8988T (cell line): ENCODE measurements at places on chromosomes 1 and 21.

DNA sequence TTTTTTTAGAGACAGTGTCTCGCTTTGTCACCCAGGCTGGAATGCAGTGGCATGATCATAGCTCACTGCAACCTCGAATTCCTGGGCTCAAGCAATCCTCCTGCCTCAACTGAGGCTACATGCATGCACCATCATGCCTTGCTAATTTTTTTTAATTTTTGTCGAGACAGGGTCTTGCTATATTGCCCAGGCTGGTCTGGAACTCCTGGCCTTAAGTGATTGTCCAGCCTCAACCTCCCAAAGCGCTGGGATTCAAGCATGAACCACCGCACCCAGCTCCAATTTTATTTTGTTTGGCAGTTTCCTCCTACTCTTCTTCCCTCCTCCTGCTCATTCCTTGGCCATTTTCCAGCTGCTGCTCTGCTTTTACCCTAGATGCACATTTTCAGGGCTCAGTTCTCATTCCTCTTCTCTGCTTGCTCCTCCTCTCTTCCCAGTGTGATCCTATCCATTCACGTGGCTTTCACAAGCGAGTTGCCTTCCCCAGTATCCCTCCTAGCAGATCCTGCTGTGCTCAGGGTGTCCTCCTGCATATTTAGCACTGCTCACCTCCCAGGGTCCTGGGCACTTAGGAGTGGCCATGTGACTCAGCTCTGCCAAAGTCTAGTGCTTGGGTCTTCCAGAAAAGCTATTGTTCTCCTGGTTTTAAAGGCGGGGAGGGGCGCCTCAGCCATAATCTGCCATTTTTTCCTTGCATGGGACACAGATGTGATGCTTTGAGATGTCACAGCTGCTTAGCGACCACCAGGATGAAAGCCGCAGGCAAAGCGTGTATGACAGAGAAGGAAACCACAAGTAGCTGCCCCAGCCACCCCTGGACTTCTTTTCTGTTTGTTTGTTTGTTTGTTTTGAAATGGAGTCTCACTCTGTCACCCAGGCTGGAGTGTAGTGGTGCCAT, 33.7 kb downstream of the PSEN2 start:
- DNase-seq: no peak

- DNase-seq: peak; percentile 26
Observed at GRCh38 chr1:111990026-111990877, 784 bp upstream of the KCND3 start.

DNA sequence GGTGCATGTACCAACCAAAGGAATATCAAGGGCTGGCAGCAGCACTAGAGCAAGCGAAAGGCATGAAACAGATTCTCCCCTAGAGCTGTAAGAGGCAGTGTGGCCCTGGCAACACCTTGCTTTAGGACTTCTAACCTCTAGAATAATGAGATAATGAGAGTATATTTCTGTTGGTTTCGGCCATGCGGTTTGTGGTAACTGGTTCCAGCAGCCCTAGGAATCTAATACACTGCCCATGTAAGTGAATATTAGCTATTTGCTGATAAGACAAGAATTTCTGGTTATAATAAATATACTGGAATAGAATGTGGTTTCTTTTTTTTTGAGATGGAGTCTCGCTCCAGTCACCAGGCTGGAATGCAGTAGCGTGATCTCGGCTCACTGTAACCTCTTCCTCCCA, 199.4 kb downstream of the GABPA start:
- no peak for DNase-seq

DNA sequence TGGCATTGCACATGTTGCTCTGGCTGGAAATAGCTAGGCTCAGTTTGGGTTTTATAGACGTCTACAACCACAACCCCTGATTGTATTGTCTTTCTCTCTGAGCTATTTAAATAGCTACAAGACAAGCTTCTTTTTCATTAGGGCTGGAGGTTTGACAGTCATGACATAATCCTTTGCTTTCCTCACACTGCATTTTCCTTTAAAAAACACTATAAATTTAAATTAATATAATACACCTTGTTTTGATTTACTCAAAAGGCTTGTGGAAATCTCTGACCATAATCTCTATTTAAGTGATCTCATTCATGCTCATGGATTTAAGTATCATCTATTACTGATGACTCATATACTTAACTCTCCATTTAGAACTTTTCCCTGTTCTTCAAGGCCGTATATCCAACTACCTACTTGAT, 50.4 kb upstream of the PTGFR start:
- DNase-seq: no peak

DNA sequence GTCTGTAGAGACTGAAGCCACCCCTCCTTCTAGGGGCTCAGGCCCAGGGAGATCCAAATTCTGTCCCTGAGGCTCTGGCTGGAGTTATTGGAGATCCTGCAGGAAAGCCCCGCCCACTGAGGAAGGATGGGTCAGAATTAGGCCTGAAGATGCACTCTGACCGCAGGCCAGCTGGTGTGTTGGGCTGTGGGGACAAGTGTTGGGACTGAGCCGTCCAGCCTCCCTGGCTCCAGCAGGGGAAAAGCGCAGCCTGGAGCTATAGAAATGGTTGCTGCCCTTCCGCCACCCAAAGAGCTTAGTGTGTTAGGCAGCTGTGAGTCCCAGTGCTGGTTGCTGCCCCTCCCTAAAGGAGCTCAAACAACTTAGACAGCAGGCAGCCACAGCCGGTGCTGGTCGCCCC, 33.0 kb upstream of the PRRX1 start:
- DNase-seq: no peak

DNA sequence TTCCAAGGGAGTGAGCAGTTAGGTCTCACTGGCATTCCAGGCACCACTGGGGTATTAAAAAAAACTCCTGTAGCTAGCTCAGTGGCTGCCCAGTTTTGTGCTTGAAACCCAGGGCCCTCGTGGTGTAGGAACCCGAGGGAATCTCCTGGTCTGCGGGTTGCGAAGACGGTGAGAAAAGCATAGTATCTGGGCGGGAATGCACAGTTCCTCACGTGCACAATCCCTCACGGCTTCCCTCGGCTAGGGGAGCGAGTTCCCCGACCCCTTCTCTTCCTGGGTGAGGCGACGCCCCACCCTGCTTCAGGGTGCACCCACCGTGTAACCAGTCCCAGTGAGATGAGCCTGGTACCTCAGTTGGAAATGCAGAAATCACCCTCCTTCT, 50.5 kb upstream of the PGBD5 start:
- DNase-seq: no peak

DNA sequence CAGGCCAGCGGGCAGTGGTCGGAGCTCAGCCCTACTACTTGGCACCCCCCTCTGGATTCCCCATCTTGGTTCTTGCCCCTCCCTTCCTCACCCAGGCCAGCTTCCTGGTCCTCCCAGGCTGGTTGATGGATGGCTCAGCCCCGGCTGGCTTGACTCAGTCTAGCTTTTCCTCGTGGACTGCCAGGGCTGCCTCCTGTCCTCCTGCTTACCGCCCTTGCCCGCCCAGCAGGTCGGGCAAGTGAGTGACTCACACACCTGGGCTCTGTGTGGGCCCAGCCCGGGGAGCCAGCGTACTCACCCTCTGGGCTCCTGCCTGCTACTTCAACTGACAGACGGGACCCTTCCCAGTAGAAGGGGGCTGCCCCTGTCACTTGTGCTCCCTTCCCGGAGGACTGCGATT, 19.5 kb upstream of the ARHGEF10L start:
- DNase-seq: no peak

DNA sequence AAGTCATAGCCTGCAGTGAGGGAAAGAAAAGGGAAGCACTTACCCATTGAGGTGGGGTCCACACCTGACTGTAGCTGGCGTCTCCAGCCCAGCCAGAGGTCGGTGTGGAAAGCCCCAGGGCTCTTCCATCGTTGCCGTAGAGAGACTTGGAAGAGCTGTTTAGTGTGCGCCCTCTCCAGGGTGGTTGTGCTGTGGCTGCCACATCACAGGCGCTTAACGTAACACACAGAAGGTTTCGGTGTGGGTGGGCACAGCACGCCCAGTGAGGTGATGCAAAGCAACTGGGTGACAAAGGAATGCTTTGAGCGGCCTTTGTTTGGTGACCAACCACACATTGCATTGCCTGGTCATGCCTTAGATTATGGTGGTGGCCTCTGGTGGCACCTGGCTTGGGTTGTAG, 36.8 kb upstream of the KIF1B start:
- no peak for DNase-seq

DNA sequence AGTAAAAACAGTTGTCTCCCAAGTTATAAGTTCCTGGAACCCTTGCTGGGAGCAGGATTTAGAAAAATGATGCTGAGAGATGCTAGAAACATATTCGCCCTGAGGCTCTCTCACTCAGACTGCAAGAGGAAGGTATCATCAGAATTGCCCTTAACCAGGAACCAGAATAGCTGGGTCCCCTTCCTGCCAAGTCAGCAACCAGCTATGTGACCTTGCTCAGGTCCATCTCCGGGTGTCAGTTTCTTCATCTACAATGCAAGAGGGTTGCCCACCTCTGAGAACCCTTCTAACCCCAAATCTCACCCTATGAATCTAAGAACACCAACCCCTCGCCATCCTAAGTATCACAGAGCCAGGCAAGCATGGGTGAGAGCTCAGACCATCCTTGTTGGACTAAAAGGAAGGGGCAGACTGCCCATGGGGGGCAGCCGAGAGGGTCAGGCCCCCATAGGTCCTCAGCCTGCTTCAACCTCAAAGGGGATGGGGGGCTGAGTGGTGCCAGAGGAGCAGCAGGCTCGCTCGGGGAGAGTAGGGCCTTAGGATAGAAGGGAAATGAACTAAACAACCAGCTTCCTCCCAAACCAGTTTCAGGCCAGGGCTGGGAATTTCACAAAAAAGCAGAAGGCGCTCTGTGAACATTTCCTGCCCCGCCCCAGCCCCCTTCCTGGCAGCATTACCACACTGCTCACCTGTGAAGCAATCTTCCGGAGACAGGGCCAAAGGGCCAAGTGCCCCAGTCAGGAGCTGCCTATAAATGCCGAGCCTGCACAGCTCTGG, 390 bp upstream of the S100A9 start:
- DNase-seq: no peak

GRCh38 chr1:68442822-68443556, 6.8 kb downstream of the RPE65 start:
- no peak for DNase-seq

DNA sequence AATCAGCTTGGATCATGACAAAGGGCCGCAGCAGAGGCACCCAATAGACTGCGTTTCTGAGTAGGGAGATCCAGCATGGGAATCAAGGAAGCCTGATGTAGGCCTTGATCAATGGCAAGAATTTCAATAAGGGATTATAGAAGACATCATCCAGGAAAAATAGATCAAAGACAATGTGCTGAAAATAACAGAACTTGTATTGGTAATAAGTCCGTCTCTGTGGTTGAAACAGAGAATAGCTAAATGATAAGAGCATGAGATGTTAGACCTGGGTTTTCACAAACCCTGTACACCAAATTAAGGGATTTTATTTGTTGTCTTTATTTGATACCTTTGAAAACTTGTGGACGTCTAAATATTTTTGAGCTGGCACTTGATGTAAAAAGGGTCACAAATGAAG, 228.0 kb upstream of the SGIP1 start:
- DNase-seq: no peak

GRCh38 chr21:17780539-17780938, 38.6 kb downstream of the C21orf91 start:
- DNase-seq: no peak

- DNase-seq: no peak
Observed at GRCh38 chr21:17759511-17760178, 59.5 kb downstream of the C21orf91 start.

GRCh38 chr1:37793773-37794371, at the start of gene MANEAL:
Gene MANEAL (plus strand): TSS chr1:37793847. CDS start chr1:37794183, 336 bp downstream.
- DNase-seq: peak; percentile 70

DNA sequence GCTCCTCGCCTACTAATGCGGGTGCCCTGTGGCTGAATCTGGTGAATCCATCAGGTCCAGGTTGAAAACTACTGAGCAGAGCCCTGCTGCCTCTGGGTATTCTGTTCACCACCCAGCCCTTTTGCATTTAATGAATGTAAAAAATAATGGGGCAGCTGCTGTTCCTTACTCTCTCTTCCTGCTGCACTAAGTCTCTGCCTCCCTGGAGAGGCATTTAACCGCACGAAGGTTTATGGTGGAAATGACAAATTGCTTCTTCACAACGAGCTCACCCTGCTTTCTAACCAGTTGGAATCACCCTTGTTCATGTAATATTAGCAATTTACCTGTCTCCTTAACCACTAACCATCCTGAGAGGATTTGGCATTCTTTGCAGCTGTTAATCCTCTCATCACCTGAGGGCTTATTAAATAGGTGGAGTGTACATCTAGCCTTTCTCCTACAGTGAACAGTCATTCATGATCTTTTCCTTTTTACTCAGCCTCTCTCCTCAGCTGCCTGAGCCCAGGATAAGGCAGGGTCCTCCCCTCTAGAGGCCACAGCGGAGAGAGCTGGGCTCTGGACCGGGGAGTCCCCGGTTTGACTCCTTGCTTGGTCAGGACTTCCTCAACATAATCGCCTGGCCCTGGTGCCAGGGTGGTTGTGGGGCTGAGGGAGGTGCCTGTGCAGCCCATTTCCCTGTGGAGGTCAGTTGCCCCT, 97.6 kb downstream of the NOS1AP start:
- no peak for DNase-seq

DNA sequence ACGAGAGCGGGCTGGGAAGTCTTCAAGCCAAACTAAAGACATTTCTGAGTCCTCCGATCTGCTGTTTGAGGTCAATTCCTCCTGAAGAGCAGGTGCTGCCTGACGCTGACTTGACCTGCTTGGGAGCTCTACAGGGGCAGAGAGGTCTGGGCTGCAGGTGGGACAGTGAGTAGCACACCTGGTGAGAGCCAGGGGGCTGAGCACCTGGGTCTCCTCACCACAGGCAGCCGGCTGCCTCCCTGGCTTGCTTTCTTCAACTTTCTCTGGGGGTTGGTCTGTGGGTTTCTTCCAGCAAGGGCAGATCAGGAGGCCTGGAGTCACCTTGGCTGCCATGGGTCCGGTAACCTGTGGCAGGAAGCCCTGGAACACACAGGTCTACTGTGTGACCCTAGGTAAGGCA, 107.4 kb upstream of the EDN2 start:
- no peak for DNase-seq

- no peak for DNase-seq
Observed at GRCh38 chr1:6162773-6163172, 17.3 kb downstream of the CHD5 start.

DNA sequence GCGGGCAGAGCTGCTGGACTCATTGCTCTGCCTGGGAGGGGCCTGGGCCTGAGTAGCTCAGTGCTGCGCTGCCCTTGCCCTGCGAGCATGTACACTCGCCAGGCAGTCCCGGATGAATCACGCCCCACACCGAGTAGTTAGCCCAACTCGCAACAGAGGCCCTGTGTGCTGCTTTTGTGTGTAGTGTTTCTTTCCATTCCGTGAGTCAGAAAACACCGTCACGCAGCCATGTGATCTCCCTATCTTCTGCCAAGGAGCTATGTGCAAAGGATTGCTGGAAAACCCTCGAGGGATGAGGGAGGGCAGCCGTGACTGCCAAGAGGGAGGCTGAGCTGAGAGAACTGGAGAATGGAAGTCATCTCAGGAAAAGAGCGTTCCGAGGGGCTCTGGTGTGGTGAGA, 37.3 kb downstream of the NENF start:
- DNase-seq: no peak

- no peak for DNase-seq
Observed at GRCh38 chr1:1336446-1336845, 5.4 kb downstream of the TAS1R3 start.

DNA sequence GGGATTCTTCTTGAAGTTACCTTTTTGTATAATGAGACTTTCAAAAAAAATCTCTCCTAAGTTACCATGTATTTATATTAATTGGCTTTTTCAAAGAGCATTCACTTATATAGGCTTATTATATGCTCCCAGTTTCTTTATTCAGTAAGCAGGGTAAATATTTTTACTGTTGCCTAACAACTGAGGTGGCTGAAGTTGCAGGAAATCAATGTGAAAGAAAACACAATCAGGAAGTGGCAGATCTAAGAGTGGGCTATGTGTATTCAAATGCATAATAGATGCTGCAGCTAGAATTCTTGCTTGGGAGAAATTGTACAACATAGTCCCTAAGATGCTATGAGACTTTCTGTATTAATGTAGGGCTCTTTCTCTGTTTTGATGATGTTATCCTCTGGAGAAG, 606.9 kb downstream of the NUF2 start:
- no peak for DNase-seq
